ENCODE measurements at places on chromosomes 4 and X.
A peak's percentile ranks its signal among the peaks of the same experiment; 100 is the strongest.

DNA sequence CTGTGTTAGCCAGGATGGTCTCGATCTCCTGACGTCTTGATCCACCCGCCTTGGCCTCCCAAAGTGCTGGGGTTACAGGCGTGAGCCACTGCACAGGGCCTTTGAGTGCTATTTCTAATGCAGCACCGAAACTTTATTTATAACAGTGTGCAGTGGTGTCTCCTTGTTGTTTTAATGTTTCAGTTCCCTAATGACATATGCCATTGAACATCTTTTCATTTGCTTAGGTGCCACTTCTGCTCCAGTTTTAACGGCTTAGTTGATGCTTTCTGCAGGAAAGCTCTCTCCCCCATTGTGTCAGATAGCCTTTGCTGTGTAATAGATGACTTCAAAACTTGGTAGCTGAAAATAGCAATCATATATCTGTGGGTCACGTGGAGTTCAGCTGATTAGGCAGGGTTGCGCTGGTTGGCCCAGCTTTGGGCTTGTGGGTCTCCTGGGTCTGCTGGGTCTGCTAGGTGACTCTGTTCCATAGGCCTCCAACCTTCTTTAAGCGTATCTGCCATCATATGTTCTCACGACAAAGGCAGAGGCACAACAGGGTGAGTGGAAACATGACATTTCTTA, 76.4 kb upstream of the SHISA3 start:
- H3K36me3 ChIP-seq = no peaks in the 10 kb centered on the region
- peaks cover 2% of the 10 kb centered on the region for H3K27me3 ChIP-seq
- H3K4me1 ChIP-seq = no peaks in the 10 kb centered on the region
- no peak for DNase-seq
- H3K4me3 ChIP-seq = no peak overlapping the region
- no peak overlapping the region for H3K27ac ChIP-seq

- no peaks in the 10 kb centered on the region for H3K4me1 ChIP-seq
- no peaks in the 10 kb centered on the region for H3K36me3 ChIP-seq
- no peak overlapping the region for H3K27ac ChIP-seq
- H3K27me3 ChIP-seq = no peaks in the 10 kb centered on the region
- no peak overlapping the region for H3K4me3 ChIP-seq
These were observed 1651.9 kb downstream of the C4orf33 start for GRCh38 chr4:130747842-130748241.

DNA sequence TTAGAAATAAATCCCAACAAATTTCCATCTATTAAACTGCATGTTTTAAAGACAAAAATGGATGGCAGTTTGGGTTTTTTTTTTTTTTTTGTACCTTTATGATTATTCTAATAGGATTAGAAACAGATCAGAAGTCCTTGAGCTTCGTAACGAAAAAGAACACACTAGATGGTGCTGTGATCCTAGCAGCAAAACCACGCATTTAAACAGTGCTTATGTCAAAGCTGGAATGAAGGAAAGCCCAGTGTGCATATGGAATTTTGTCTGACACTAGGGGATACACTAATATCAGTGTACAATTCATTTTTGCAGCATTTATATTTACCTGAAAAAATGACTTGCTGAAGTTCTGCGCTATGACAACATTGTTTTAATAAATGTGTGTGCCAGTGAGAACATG, 229.1 kb downstream of the VEGFC start:
- no peak for DNase-seq
- H3K4me1 ChIP-seq = no peaks in the 10 kb centered on the region
- no peaks in the 10 kb centered on the region for H3K27me3 ChIP-seq
- no peak overlapping the region for H3K27ac ChIP-seq
- H3K36me3 ChIP-seq = no peaks in the 10 kb centered on the region
- no peak overlapping the region for H3K4me3 ChIP-seq

GRCh38 chrX:43973249-43974099, at the start of gene NDP:
Gene NDP, minus strand, starts transcription at chrX:43973390. Its CDS starts 14,745 bp downstream, at chrX:43958645.
- no peak within 1 kb of the TSS for H3K27ac ChIP-seq
- no peak for DNase-seq
- H3K4me3 ChIP-seq = peak within 1 kb of the TSS; percentile 62
- H3K36me3 ChIP-seq = no peaks in the 10 kb centered on the region
- H3K27me3 ChIP-seq = peaks cover 29% of the 10 kb centered on the region
- H3K4me1 ChIP-seq = peaks cover 6% of the 10 kb centered on the region

GRCh38 chr4:113157086-113157857, 107.8 kb downstream of the ANK2 start:
- H3K36me3 ChIP-seq = no peaks in the 10 kb centered on the region
- DNase-seq = no peak
- H3K4me3 ChIP-seq = no peak overlapping the region
- H3K27ac ChIP-seq = no peak overlapping the region

- no peak for DNase-seq
- H3K36me3 ChIP-seq = peaks cover 2% of the 10 kb centered on the region
- H3K27me3 ChIP-seq = no peaks in the 10 kb centered on the region
- no peak overlapping the region for H3K4me3 ChIP-seq
- H3K4me1 ChIP-seq = no peaks in the 10 kb centered on the region
- no peak overlapping the region for H3K27ac ChIP-seq
These were observed 52.2 kb downstream of the APOO start for GRCh38 chrX:23855569-23855968.

GRCh38 chr4:145851511-145852201, 87.0 kb downstream of the ZNF827 start:
- H3K27ac ChIP-seq = no peak overlapping the region
- no peaks in the 10 kb centered on the region for H3K27me3 ChIP-seq
- DNase-seq = no peak
- no peak overlapping the region for H3K4me3 ChIP-seq

DNA sequence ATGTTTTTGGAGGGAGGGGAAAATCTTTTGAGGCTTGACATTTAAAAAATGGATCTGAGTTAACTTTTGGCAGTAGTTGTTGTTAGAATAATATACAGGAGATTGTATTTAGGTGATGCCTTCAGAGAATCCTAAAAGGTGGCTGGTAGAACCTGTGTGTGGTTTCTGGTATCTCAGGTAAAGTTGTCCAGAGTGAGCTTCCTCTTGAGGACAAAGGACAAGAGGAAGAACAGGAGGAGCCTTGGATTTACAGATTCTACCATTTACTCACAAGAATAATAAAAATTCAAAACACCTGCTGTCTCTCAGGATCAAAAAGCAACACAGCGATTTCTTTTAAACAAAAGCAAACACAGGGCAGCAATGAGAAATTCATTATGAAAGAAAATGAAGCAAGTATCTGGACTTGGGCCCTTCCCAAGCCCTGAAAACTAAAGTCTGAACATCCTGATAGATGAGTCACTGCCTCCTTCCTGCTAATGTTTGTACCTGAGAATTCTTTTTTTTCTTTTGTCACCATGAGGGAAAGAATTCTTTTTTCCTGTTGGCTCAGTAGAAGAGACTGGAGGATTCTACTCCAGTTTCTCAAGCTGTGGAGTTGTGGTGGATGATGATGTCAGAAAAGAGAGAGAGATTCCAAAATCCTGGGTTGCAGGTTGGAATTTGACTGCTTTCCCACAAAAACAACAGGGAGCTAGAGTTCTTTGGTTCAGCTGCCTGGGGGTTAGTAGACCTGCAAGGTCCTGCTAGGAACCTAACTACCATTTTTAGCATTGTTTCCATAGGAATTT, 31.5 kb upstream of the RAPGEF2 start:
- H3K4me1 ChIP-seq = peaks cover 6% of the 10 kb centered on the region
- H3K27me3 ChIP-seq = peaks cover 12% of the 10 kb centered on the region
- DNase-seq = no peak
- H3K4me3 ChIP-seq = no peak overlapping the region
- no peaks in the 10 kb centered on the region for H3K36me3 ChIP-seq

- no peaks in the 10 kb centered on the region for H3K4me1 ChIP-seq
- no peak for DNase-seq
- no peak overlapping the region for H3K4me3 ChIP-seq
- H3K27ac ChIP-seq = no peak overlapping the region
- peaks cover 12% of the 10 kb centered on the region for H3K27me3 ChIP-seq
These were observed 286.3 kb downstream of the ANK2 start for GRCh38 chr4:113335746-113336145.

DNA sequence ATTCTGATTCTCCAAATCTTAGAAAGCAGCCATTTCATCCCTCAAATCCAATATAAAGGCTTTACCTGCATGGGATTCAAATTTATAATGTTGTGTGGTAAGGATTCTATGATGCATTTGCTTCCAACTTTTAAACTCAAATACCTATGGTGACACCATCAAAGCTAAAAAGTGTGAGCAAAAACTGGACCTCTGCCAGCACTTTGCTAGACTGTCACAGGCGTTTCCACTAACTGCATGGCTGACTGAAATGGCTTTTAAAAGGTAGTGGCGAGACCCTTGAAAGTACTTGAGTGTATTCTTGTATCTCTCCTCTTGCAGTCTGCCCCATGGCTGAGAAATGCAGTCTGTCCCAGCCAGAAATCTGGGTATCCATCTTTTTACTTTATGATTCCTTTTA, 169.4 kb downstream of the AMELX start:
- DNase-seq = no peak
- H3K27ac ChIP-seq = no peak overlapping the region
- H3K4me1 ChIP-seq = no peaks in the 10 kb centered on the region
- H3K27me3 ChIP-seq = no peaks in the 10 kb centered on the region

DNA sequence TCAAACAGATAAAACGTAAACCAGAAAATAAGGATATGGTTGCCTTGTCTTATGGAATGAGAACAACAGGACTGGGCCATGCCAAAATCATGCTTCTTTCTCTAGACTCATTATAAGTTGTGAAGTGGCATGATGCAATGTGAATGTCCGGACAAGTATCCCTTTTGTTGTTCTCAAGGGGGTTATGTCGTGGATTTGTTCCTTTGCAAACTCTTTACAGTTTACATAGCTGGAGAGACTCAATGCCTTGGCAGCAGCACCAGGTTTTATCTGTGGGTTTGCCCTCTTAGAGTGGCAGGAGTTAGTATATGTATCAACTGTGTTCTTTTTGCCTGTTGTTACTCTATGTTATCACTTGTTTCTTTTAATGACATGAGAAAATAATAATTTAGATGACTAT, 41.4 kb downstream of the SPRY1 start:
- H3K4me3 ChIP-seq = no peak overlapping the region
- no peak overlapping the region for H3K27ac ChIP-seq
- peaks cover 9% of the 10 kb centered on the region for H3K4me1 ChIP-seq
- no peaks in the 10 kb centered on the region for H3K36me3 ChIP-seq
- H3K27me3 ChIP-seq = no peaks in the 10 kb centered on the region

GRCh38 chr4:89556601-89557305, 249.2 kb upstream of the GPRIN3 start:
- no peak for DNase-seq
- H3K36me3 ChIP-seq = no peaks in the 10 kb centered on the region
- no peak overlapping the region for H3K4me3 ChIP-seq

GRCh38 chrX:76398970-76399369, 28.5 kb upstream of the MAGEE1 start:
- H3K4me1 ChIP-seq = no peaks in the 10 kb centered on the region
- no peaks in the 10 kb centered on the region for H3K27me3 ChIP-seq
- H3K36me3 ChIP-seq = no peaks in the 10 kb centered on the region
- H3K4me3 ChIP-seq = no peak overlapping the region
- no peak for DNase-seq
- H3K27ac ChIP-seq = no peak overlapping the region

All from activated T-helper 2 cell treated with anti-CD3 and anti-CD28 coated beads, Interferon-gamma antibody, Interleukin-2, Interleukin-4, amounts not matched to agents 10 μg/mL and 5 μg/mL and 100 μg/mL, durations not matched to agents 14 hours and 24 hours and 36 hours (primary cell).